ENCODE measurements at places on chromosomes 4 and X.

- no peak for DNase-seq
These were observed 51.2 kb downstream of the SMARCA1 start for GRCh38 chrX:129472116-129472515.

GRCh38 chrX:50905334-50905733 is 5.2 kb upstream of the BMP15 start:
- DNase-seq, result no peak

GRCh38 chr4:79331126-79331876 is 5.4 kb upstream of the NAA11 start:
- no peak for DNase-seq

- no peak for DNase-seq
These were observed 50.0 kb downstream of the CCNI start for GRCh38 chr4:77025643-77026321.

DNA sequence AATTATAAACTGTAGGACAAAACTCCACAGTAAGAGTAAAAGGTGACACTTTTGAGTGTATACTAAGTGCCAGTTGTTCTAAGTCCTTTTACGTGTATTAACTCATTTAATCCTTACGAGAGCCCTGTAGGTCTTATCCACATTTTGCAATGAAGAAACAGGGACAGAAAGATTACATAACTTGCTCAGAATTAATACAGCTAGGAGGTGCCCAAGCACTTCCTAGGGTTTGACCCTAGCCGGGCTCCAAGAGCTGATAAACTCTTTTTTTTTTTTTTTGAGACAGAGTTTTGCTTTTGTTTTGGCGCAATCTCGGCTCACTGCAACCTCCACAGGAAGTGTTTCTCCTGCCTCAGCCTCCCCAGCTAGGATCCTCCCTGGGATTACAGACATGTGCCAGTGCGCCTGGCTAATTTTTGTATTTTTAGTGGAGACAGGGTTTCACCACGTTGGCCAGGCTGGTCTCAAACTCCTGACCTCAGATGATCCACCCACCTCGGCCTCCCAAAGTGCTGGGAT is 110.4 kb downstream of the UBE2K start:
- no peak for DNase-seq

DNA sequence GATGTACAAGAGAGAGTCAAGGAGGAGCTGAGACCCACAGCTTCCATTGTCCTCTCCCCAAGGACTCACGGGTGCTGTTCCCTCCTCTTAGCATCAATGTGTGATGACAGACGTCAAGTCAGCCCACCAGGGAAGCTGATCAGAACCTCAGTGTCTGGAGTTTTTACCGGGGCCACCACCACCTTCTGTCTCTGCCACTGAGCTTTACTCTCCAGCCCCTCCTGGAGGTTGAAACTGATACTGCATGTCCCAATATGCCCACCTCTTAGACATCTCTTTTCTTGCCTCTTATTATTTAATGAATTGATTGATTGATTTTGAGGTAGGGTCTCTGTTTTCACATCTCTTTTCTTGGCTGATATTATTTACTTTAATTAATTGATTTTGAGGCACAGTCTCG is 10.3 kb upstream of the AKAP17A start:
- peak; percentile 78 for DNase-seq

All from CD4-positive, alpha-beta T cell treated with Interleukin-1 beta for 1 hour (primary cell).